Activated CD4-positive, alpha-beta T cell treated with anti-CD3 and anti-CD28 coated beads, Interleukin-2, amount 50 U/mL, for 4 hours (primary cell): ENCODE measurements at places on chromosomes 6 and 20.
A peak's percentile ranks its signal among the peaks of the same experiment; 100 is the strongest.

DNA sequence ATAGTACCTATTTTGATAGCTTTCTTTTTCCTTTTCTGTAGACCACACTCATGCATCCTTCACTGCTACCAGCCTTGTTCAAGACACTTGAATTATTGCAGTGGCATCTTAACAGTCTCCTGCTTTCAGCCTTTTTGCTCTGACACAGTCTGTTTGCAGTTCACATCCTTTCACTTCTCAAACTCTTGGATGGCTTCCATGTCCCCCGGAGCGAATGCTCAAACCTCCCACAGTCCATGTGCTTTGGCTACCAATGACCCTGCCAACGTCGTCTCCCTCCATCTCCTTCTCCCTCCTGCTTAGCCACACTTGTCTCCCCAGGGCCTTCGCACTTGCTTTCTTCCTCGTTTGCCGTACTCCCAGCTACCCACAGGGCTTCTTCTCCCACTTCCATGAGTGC, 270.0 kb upstream of the ZFP64 start:
- DNase-seq, result no peak

GRCh38 chr6:144283646-144284477, 1.3 kb upstream of the UTRN start:
- DNase-seq, result no peak

DNA sequence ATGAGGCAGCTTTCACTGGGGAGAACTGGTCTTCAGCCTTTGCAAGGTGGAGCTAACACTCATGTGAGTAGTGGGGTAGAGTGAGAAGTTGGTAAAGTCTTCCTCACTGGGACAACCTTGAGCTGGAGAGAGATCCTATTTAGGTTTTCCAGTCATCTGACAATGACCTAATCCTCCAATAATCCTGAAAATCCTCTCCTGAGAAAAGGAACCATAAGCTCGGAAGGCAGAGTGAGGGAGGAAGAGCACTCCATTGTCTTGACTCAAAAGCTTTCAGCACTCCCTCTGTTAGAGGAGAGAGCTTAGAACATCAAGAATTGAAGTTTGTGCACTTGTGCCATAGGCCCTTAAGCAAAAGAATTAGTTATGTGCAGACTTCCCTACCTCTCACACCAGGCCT, 77.8 kb downstream of the TRAM2 start:
- DNase-seq, result no peak

- DNase-seq, result no peak
These were observed 107.6 kb downstream of the VEGFA start for GRCh38 chr6:43877463-43878126.

GRCh38 chr6:147081076-147081609, 123.1 kb upstream of the STXBP5 start:
- no peak for DNase-seq

- DNase-seq, result no peak
These were observed 24.7 kb upstream of the RALGAPA2 start for GRCh38 chr20:20737158-20737557.

DNA sequence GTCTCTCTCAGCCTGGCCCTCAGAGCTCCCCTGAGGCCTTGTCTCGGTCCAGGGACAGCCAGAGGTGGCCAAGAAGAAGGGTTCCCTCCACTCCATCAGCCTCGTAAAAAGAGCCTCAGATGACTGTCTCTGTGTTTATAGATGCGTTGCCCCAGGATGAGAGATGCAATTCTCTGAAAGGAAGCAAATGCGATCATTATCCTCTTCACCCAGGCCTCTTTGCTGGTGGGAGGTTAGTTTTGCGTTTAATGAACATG, 90.4 kb downstream of the YTHDF1 start:
- no peak for DNase-seq

GRCh38 chr20:35298264-35298663, 6.0 kb upstream of the FAM83C start:
- DNase-seq, result no peak

DNA sequence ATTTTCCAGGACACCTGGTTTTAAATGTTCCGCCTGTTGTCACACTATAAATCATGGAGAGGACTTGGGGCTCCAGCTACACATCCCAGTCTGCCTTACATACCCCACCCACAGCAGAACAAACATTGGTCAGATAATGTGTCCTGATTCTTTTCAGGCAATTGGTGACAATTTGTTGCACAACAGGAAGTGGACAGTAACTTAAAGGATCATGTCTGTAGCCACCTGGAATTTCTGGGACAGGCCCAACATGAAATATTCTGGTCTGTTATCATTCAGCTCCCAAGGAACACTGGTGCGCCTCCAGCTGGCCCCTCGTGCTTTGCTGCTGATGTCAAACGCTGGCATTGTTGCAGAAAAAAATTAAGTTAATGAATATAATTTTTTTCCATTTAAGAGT, 117.2 kb downstream of the SOBP start:
- no peak for DNase-seq

DNA sequence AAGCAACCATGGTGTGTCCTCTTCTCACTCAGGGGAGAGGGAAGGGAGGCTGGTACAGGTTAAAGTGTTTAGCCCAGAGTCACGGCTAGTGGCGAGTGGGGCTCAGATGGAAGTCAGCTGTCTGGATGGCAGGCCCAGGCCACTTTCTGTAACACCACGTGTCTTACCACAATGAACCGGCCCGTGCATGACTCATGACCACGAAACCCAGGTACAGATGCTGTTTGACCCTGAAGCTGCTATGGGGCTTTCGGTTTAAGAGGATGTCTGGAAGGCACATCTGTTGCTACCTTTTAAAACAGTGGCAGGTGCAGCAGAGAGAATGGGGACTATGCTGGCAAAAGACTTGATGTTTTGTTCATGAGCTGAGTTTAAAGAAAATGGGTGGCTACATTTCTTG, 36.5 kb upstream of the MPC1 start:
- DNase-seq, result peak; percentile 58
